ENCODE measurements at places on chromosomes 11 and 22.

DNA sequence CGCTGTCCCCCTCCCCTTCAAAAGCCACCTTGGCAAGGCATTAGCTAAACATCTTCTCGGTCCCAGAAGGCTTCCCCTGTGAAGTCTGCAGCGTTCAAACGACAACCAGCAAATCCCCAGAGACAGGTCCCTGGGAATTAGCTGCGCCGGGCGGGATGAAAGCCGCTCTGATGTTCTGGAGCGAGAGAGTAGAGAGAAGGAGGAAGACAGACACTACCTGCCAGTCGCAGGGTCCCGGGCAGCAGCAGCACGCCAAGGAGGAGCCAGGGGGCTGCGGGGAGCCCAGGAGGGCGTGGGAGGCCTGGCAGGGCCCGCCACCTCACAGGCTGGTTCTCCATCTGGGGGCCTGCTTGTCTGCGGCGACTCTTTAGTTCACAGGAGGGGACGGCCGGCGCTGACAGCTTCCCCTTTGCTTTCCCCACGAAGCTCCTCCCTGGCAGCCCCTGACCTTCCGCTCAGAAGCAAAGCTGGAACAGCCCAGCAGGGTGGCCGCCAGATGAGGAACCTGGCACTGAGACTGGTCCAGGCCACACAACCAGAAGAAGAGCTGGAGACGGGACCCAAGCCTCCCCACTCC lies at the start of gene NFAM1:
Gene NFAM1, minus strand, starts transcription at position 384 of the 577 bp plus-strand sequence. Its CDS starts 46 bp downstream, at position 338.
- no peak for DNase-seq

- DNase-seq = no peak
These were observed 3.6 kb downstream of the SYNGR1 start for GRCh38 chr22:39353346-39353745.

DNA sequence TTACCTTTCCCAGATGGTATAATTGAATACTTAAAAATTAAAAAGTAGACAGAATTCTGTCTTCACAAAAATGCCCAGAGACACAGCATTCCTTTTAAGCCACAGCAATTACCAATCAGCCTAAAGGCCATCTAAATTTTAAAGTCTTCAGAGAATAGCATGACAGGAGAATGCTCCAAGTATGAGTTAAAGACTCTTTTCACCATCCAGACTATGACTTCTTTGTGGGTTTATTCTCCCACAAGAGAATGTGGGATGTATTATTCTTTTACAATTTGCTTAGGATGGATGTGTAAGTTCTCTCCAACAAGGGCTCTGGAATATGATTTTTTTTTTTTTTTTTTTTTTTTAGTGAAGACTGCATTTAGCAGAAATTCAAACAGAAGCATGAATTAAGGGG lies 249.9 kb downstream of the TTC28 start:
- no peak for DNase-seq

GRCh38 chr11:25066706-25067105 lies 569.9 kb downstream of the LUZP2 start:
- DNase-seq = no peak

DNA sequence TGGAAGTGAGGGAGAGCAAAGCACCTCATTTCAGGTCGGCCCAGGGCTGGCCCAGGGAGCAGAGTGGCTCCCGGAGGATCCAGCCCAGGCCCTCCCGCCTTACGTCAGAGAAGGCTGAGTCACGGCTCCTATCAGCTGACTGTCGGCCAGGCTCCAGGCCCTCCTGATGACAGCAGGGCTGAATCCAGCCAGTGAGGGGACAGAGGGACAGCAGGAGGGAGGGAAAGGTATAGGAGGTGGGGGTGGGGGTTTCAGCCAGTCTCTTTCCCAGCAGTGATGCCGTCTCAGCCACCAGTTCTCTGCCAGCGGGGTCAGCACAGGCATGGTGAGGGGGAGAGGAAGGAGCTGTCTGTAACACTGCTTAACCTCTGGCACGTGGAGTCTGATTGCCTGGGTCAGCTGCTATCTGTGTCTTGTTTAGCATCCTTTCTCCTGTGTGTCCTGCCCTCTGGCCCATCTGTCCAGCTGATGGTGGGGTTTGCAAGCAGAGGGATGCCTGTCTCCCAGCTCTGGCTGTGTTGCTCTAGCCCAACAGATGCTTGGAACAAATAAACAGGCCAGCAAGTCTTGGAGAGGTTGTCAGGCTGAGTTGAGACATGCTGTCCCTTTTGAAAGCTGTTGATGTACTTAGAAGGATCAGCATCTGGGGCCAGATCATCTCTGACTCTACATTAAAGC lies 74.0 kb downstream of the ADAMTS15 start:
- no peak for DNase-seq

DNA sequence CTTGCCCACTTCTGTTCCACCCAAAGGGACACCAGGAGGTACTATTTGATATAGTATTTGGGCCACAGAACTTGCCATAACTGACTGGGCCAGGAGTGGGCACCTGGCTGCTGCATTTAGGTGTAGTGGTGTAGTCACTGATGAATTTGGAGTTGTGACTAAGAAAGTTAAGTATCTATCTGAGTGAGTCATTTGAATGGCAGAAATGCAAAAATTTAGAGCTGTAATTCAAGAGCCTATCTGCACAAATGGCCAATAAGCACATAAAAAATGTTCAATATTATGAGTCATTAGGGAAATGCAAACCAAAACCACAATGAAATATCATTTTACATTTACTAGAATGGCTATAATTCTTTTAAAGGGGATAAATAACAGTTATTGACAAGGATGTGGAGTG lies 14.7 kb downstream of the GLYATL2 start:
- DNase-seq = no peak

- no peak for DNase-seq
These were observed 52.5 kb upstream of the NNMT start for GRCh38 chr11:114243461-114244372.

DNA sequence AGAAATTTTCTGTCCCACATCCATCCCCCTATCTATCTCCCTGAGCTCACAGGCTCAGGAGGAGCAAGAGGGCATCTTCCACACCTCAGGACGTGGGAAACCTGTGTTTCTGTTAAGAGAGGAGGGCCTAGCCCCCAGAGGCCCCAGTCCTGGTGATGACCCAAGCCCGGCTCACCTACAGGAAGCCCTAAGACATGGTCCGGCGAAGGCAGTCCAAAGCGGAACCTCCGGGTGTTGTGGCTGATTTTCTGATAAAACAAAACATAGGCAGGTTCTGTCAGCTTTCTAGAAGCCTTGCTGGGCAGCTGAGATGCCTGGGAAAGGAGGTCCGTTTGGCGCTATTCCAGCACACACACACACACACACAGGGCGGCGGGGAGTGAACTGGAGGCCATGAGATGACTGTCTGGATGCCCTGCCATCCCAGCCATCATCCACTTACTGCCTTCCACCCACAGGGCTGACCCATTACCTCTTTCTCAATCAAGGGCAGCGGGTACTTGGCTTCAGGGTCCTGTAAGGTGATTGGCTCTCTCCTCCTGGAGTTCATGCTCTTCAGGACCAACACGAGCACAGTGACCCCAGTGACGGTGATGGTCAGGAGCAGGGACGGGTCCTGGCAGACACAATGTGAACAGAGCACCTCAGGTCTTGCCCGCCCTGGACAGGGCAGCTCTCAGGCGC lies 882 bp downstream of the CYB5R2 start:
- DNase-seq = no peak

DNA sequence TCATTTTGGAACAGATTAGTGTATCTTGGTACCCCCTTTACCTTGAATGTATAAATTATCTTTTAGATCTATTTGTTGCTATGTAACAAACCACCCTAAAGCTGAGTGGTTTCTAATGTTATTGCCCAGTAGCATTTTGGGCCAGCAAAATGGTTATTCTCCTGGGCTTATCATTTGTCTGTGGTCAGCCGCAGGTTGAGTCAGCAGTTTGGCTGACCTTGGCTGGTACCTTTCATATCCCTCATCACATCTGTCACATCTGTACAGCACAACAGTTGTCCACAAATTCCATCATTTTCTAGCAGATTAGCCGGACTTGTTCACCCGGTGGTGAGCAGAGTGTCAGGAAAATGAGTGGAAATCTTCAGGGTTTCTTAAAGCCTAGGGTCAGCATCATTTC lies 588.5 kb upstream of the ARHGAP42 start:
- DNase-seq = no peak

DNA sequence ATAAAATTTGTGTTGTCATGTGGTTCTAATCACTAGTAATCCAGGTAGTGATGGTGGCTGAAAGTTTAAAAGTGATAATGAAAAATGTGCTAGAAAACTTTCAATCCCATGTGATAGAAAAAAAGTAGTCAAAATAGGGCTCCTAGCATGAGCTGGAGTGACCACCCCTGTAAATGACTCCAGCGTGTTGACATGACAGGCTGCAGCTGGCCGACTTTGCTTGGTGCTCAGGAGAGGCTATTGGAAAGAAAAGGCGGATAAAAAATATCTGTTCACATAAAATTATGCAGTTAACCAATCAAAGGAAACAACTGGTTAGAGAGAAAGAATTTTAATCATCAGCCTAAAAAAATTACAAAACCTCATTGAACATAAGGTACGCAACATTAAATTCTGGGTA lies 16.9 kb upstream of the MTCH2 start:
- DNase-seq = no peak

GRCh38 chr11:69144316-69145049 lies 11.3 kb upstream of the SMIM38 start:
- DNase-seq = no peak

DNA sequence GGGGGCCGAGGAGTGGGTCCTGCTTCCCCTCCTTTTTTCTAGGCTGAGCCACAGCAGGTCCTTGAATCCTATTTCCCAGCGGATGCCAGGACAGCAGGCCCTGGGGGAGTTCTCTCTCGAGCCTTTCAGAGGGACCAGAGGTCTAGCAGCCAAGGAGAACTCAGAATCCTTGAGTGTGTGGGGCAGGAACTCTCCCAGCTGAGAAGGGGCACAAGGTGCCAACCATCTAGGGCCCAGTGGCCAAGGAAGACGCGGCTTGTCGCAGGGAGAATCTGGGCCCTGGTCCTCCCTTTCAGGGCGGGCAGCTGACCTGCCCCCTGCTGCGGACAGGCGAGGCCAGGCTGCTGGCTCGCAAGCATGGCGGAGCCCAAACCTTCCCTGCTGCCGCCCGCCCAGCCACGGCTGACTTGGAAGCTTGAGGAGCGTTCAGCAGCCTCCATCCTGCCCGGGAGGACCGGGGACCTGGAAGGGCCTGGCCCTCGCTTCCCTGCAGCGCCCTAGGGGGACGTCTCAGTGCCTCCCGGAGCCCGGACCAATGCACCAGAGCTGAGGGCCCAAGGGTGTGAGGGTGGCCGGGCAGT lies 972 bp upstream of the TSSC4 start:
- no peak for DNase-seq

GRCh38 chr11:132205496-132205895 lies 835.1 kb downstream of the NTM start:
- no peak for DNase-seq

- DNase-seq = no peak
These were observed 8.9 kb downstream of the RDX start for GRCh38 chr11:110287537-110287936.

DNA sequence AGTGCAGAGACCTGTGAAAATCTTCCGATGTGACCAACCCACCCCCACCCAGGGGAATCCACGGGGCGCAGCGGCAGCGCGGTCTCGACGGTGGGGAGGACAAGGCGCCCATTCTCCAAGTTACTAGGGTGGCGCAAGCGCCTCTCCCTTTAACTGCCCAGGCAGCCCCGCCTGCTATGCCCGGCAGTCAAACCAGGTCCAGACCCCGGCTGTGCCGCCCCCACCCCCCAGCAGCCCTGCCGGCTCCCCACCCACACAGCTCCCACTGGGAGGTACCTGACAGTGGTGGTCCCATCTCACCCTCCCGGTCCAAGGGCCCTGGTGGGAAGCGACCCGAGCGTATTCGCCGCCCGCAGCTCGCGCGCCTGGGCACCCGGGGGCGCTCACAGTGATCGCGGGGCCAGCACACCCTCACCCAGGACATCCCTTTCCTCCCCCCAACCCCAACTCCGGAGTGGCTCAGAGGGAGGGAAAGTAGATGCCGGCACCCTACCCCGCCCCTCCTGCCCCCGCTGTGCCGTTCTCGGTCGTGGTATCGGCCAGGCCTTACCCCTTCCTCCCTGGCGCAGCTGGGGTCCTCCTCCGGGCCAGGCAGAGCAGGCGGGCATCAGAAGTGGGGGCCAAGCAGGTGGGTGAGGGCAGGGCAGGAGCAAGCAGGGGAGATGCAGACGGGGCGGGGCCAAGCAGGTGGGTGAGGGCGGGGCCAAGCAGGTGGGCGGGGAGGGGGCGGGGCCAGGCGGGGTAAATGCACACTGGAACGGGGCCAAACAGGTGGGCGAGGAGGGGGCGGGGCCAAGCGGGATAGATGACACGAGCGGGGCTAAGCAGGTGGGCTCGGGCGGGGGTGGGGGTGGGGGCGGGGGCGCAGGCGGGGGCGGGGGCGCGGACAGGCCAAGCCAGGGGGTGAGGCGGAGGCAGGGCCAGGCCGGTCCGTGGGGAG lies at the start of gene TRPM5:
Gene TRPM5, minus strand, starts transcription at position 634 of the 940 bp plus-strand sequence. CDS start 21,478 bp downstream, outside the sequence.
- DNase-seq = no peak

- DNase-seq = no peak
These were observed 67.9 kb downstream of the PIWIL4 start for GRCh38 chr11:94635072-94635471.

DNA sequence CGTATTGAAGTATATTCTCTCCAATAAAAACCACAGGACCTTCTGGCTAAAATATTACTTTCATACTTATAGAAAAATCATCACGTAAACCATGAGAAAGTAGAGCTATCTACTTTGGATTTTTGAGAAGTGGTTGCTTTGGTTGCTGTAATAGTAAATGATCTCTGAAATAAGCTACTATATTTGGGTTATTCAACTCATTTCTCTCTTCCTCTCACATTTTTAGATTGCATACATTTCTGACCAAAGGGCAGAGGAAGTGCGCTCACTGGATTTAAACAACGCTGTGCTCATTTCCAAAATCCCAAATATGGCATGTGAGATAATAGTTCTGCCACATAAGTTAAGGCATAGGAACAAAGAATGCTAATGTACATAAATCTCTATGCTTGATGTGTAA lies 357.0 kb downstream of the LRRC4C start:
- DNase-seq = no peak

DNA sequence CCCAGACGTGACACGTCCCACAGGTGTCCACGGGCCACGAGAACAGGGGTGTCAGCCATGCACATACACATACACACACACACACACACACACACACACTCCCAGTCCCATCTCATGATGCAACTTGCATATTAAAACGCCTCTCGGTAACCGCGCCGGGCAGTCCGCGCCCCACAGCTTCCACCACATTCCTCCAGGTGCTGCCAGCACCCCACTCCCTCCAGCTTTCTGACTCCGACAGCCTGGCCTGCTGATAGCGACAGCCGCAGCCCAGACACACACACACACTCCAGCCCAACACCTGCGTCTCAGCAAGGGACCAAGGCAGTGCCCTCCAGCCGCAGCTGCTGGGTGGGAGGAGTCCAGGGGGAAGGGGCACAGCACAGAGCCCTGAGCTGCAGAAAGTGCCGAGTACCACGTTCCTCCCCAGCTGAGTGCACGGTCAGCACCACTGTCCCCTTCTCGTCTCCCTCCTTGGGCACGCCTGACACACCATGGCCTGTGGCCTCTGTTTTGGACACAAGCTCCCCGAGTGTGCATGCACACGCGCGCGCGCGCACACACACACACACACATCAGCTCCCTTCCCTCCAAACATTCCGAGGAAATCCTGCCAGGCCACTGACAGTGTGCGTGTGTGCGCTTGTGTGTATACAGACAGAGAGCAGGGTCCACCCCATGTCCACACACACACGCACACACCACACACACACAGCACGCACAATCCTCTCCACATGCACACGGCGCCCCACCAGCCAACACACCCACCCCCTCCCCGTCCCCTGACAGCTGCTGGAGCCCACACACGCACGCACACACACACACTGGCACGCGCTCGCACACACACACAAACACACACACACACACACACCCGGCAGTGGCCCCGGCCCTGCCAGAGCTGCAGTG lies 1.2 kb downstream of the ELFN2 start:
- DNase-seq = no peak
